ENCODE measurements at places on chromosomes 4 and X. TPM values are rescaled to one million over a fixed set of nuclear protein-coding genes. Genes with fewer than 3 reads are reported as not detected.
A peak's percentile ranks its signal among the peaks of the same experiment; 100 is the strongest.

DNA sequence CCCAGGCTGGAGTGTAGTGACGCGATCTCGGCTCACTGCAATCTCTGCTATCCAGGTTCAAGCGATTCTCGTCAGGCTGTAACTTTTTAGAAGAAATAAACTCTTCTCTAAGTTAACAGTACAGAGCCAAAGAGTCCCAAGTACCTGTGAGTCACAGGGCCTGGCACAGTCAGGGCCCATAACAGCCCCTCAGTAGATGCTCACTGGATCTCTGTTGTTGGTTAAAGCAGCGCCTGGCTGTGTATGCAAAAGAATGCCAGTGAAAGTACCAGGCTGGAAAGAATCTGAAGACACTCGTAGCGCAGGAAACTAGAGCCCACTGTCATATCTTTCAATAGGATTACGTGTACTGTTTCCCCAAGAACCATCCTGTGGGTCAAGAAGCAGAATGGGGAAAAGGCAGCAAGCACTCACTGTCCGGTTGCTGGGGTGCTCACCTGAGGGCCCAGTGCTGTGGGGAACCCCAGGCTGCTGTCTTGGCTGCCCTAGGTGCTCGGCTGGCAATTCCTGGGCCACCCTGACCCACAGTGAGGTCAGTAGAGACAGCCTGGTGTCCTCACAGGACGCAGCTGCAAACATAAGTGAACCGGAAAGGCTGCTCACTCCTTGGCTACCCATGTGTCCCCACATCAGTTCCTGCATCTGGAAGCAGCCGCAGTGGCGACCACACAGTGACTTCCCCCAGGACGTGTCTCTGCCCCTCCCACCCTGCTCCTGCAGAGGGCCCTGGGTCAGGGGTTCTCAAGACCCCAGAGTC lies 3.1 kb upstream of the SLBP start:
- DNase-seq: no peak

DNA sequence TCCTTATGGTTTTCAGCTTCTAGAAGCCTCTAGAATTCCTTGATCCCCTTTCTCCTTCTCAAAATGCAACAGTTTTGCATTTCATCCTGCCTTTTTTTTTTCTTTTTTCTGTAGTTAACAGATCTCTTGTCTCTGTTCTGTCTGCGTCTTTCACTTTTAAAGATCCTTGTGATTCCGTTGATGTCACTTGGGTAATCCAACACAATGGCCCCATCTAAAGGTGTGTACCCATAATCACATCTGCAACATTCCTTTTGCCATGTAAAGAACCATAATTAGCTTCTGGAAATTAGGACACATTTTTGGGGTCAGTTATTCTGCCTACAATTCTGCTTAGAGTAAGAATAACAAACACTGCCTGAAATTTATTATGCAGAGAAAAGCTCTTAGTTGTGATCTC lies 1180.9 kb upstream of the ADGRL3 start:
- DNase-seq: no peak

DNA sequence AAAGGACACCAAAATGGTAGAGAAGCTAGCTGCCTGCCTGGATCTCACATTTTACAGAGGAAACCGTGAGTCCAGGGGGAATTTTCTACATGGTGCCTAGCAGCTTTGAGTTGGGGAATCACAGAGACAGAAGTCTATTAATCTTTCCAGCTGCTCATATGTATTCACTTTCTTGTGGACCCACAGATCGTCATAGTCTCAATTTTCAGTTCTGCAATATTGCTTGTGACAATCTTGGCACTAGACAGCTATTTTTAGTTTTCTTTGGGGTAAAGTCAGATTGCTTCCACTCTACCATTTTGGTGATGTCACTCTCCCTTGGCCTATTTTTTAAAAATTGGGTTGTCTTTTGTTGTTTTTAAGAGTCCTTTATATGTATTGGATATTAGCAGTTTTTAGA lies 233.4 kb upstream of the STK26 start:
- no peak for DNase-seq

DNA sequence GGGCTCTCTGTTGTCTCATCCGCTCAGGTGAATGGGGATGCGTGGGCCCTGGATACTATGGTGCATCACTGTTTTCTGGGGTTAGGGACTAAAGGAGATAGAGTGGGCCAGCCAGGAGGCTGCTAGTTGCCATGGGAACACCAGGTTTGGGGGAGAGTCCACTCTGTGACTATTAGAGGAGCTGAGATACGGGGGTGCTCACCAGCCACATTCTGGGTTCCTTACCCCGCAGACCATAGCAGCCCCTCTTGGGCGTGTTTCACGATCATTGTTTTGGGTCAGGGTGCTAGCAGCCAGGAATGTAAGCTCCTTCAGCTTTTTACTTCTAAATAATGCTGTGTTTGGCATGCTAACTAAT lies 4.6 kb downstream of the EFNB1 start:
- no peak for DNase-seq

GRCh38 chrX:30568136-30568535 lies 9.4 kb downstream of the TASL start:
- DNase-seq: peak; percentile 72

GRCh38 chrX:1165535-1166196 lies 46.8 kb downstream of the CRLF2 start:
- no peak for DNase-seq

- DNase-seq: peak; percentile 2
Observed at GRCh38 chr4:18366892-18367291, 345.3 kb upstream of the LCORL start.

- no peak for DNase-seq
Observed at GRCh38 chr4:165415910-165416309, 37.1 kb downstream of the CPE start.

DNA sequence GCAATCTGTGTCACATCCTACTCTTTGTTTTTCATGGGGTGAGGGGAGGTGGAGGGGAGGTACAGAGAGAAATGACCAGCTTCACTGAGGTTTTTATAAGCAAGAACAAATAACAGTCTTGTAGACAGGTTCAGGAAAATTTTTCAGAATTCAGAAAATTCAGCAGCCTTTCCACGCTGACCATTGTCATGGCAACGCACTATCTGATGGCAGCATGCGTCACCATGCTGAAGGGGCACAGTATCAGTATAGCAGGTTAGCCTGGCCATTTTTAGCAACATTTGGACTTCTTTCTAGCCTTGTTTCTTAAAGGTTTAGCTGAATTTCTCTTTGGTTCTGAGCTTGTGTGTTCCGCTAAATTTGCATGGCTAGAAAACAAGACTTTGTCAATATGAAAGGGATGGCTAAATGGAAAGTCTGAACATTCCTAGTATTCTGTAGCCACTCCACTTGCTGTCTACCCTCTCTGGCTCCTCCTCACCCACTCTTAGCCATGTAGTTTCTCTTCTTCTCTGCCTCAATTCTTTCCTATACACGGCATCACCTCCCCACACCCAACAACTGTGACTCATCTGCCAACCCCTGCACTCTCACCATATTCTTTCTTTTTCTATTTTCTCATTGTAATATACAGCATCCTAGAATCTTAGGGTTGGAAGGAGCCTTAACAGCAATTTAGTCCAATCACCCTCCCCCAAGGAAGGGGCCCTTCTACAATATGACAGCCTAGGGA lies 42.7 kb upstream of the CITED1 start:
- no peak for DNase-seq

DNA sequence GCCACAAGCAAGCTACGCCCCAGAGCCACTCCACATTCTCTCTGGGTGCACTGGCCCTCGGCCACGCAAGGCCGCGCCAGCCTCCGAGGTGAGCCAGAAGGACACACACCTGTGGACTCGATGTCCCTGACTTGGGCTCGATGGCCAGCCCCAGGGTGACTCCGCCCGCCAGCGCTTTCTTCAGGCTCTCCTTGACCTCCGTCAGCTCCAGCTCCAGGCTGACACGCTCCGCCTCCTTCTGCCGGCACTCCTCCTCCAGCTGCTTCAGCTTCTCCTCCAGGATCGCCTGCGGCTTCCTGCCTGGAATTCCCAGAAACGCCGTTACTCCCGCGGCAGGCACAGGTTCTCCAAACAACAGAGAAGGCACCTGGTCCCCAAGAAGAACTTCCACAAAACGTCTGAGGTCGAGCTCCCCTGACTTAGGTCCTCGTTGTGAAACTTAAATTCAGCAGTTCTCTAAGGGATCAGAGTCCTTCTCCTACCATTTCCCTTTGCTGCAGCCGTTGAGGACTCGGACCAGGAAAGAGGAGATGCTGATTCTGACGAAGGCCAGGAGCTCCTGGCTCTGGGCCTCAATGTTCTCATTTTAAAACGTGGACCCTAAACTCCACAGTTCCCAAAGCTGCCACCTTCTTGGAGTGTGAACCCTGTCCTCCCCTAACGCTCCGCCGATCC lies 166.8 kb downstream of the AFAP1 start:
- DNase-seq: no peak

DNA sequence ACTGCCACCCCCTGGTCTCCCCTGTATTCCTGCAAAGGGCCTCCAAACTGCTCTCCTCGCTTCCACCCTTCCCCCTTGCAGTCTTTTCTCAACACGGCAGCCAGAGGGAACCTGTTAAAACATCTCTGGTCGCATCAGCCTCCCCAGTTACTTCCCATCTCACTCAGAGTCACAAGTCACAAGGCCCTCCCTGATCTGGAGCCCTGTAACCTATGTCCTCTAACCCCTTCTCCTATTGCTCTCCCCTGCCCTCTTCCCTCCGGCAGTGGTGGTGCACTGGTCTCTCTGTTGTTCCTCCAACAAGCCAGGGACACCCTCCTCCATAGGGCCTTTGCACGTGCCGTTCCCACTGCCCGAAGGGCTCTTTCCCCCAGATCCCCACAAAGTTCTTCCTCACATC lies 73.2 kb downstream of the SH3KBP1 start:
- DNase-seq: no peak

DNA sequence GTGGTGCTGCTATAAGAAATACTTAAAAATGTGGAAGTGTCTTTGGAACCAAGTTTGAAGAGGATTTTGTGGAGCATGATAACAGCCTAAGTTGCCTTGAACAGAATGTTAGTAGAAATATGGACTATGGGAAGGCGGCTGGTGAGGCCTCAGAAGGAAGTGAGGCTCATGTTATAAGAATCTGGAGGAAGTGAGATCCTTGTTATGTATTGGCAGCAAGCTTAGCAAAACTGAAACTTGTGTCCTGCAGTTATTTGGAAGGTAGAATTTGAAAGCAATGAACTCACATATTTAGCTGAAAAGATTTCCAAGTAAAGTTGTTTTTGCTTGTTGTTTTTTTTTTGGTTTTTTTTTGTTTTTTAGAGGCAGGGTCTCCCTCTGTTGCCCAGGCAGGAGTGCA lies 13.6 kb upstream of the MED14 start:
- DNase-seq: no peak

DNA sequence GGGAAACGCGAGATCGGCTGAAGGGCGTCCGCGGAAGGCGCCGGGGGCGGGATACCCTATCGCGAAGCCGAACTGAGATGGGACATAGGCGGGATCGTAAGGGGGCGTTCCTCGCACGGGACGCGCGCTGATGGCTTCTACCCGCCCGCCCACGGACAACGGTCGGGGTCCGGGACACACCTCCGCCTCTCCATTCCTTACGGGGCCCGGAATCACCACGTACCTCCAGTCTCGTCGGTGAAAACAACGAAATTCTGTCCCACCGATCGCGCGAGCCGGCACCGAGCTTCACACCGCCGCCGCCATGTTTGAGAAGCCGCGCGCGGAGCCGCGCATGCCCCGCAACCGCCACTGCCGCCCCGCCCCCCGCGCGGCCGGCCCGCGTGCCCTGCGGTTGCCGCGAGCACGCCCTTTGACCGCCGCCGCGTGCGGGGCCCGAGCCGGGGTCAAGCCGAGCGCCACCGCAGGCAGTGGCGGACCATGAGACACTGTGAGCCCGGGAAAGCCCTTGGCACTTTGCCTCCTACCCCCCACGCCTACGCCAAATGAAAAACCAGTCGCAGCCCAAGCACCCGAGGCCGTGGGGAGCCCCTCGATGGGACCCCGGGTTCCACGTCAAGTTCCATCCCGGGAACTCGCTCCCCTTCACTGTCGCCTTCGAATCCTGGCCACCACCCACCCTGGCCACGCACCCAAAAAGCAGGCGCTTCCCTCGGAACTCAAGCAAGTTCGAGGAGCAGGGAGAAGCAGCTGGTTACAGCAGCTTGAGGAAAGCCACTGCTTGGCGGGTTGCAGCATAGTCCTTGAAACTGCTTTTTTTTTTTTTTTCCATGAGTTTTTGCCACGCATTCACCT lies at the start of gene SCML2:
Gene SCML2 (minus strand): TSS at position 320 of the 855 bp plus-strand sequence. CDS start 20,617 bp downstream, outside the sequence.
- peak; percentile 26 for DNase-seq

- DNase-seq: peak; percentile 75
Observed at GRCh38 chr4:168803732-168804131, 206.3 kb downstream of the CBR4 start.

DNA sequence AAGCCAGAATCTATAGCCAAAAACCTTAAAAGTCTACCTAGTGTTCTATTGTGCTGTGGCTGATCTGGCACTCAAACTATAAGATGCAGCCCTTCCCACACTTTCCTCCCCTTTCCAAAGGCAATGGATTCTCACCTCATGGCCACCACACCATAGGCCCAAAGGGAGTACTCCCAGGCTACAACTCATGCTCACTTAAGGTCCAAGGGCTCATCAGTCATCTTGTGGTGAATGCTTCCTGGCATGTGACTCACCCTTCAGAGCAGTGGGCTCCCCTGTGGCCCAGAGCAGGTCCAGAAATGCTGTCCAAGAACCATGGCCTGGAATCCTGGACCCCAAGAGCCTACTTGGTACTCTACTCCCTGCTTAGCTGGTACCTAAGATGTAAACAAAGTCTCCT lies 181.0 kb downstream of the CHRDL1 start:
- no peak for DNase-seq

DNA sequence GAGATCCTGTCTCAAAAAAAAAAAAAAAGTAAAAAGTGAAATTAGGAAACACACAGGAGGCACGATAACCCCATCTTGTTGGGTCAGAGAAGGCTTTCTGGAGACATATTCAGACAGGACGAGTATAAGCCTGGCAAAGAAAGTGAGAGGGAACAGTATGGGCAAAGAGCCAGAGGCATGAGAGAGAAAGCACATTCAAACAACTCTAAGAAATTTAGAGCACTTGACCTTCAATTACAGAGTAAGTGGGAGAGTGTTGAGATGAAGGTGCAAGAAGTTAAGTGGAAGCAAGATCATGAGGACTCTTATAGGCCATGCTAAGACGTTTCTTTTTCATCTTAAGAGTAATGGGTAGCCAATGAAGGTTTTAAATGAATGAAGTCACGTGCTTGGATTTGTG lies 70.4 kb downstream of the ELOVL6 start:
- no peak for DNase-seq

DNA sequence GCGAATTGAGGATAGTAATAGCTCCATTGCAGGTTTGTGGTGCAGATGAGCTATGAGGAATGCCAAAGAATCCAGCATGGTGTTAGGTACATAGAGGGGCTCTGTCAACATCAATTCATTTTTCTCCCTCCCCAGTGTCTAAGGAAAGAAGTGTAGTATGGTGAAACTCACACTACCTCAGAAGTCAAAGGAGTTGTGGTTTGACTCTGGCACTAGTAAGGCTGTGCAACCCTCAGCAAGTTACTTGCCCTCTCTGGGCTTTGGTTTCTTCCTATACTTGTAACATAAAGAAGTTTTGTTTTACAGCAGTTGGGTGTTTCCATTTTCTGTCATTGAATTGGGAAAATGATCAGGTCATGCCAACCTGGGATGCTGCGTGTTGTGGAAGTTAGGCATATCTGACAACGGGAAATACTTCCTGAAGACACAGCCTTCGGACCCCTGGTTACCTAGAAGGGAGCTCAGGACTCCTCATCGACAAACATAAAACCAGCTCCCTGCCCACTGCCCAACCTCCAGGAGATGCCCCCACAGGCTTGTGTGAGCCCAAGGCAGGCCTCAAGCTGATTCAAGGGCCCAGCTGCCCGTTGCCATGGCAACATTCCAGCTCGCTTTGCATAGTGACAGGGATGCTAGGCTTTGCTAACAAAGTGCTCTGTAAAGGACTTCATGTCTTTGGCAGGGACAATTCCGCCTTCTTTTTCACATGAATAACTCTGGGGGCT lies 71.4 kb downstream of the RTL5 start:
- DNase-seq: peak; percentile 24

NSUN7 gene
- total RNA-seq: not detected

SGMS2 gene
- 80.2 TPM for total RNA-seq

TMEM154 gene
- 0.52 TPM for total RNA-seq

GIMD1 gene
- not detected for total RNA-seq

CXCL3 gene
- 8.7 TPM for total RNA-seq
